Stimulated activated CD8-positive, alpha-beta memory T cell treated with anti-CD3 and anti-CD28 coated beads, Interleukin-15, amount 100 ng/mL, for 4 hours (primary cell): ENCODE measurements at places on chromosomes 12 and 14.

- no peak for DNase-seq
Measured at GRCh38 chr12:131701705-131702572, 9.0 kb upstream of the SFSWAP start.

GRCh38 chr12:88810806-88811205 is 230.5 kb upstream of the KITLG start:
- DNase-seq = no peak

DNA sequence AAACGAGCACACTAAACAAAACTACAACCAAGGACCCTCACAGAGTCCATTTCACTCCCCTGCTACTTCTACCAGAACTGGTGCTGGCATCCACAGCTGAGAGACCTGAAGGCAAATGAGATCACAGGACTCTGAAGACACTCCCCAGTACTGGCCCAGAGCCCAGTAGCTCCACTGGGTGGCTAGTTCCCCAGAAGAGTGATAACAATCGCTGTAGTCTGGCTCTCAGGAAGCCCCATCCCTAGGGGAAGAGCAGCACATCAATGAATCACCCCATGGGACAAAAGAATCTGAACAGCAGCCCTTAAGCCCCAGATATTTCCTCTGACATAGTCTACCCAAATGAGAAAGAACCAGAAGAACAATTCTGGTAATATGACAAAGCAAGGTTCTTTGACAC is 190.7 kb upstream of the BMP4 start:
- no peak for DNase-seq

DNA sequence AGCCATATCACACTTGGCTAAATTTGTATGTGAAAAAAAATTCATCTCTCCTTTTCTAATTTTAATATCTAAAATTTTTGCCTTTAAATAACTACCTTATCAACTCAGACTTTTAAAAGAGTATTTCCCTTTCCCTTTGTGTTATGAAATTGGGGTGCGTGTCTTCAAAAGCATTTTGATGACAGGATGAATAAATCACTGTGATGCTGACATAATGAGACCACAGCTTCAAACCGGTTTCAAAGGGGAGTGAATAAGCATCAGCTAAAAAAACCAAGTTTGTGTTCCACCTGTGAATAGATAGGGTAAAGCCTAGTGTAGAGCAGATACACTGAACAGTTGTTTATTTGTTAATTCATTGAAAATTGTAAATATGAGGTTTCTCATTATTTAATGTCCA is 85.0 kb downstream of the LGR5 start:
- no peak for DNase-seq

GRCh38 chr12:92574051-92574783 is 128.6 kb upstream of the PLEKHG7 start:
- DNase-seq = no peak

DNA sequence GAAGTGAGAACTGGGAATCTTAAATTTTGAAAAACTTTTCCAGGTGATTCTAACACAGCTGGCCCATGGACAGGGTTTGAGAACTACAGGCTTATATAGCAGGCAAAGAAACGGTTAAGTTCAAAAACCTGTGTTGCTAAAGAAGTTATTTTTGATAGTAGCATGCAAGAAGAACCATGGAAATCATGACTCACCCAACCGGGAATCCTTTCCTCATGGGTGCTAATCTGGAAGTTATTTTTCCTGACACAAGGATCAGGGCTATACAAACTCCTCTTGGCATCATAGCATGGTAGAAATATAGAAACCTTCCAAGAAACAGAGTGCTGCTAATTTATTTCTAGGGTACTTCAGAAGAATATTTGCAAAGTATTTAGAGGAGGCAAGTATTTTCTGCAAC is 588.7 kb downstream of the CCER1 start:
- no peak for DNase-seq

DNA sequence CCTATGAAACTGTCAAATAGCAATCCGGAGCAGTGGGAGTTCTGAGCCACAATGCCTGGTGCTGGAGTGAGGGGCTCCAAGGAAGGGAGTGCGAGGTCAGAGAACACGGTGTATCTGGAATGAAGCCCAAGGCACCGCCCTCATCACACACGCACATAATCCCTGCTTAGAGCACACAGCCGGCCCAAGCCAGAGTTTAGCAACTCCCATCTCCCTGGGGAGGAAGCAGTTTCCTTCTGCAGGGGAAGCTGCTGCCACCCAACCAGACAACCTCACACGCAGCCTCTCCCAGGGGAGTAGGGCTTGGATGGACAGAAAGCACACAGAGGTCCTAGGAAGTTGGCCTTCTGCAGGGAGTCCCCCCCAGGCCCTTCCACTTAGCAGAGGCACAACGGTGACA is 31.3 kb downstream of the ACTN1 start:
- no peak for DNase-seq

- no peak for DNase-seq
Measured at GRCh38 chr14:91119556-91120311, 5.9 kb downstream of the DGLUCY start.

DNA sequence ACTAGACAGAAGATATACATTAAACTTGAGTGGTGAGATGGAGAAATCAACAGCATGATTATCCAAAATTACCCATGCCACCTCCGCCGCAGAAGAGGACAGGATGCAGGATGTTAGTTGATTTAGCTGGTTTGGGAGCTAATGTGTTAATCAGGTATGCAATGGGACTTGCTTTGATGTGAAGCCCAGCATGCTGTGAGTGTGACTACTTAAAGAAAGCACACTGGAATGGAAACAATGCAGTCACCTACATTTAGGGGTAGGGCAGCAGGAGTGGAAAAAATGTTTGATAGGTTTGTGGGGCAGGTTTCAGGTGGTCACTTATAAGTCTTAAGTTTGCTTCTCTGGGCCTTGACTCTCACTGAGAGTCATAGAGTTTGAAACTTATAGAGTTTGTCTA is 170.0 kb upstream of the DAAM1 start:
- DNase-seq = no peak

GRCh38 chr14:28142400-28143015 is 624.1 kb upstream of the FOXG1 start:
- no peak for DNase-seq

DNA sequence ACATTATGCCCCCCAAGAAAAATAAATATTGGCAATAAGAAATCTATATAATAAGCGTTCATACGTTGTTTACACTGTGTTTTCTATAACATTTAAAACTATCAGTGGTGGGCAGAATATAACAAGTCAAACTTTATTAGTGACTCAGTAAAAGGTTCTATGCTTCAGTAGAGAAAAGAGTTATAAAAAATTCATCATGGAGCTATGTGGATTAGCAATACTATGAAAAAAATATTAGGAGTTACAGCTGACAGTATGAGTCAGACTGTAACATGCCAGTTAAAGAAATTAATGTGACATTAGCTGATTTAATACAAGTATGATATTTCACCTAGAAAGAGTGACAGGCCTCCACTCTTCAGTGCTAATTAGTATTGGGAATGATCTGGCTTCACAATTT is 125.1 kb upstream of the GARIN6 start:
- DNase-seq = no peak

- no peak for DNase-seq
Measured at GRCh38 chr12:9702255-9702654, 30.6 kb downstream of the CLECL1 start.

GRCh38 chr12:80712866-80713265 is 3.8 kb upstream of the MYF5 start:
- DNase-seq = no peak

GRCh38 chr14:71523630-71524319 is 408.5 kb upstream of the RGS6 start:
- DNase-seq = no peak

- DNase-seq = no peak
Measured at GRCh38 chr12:3947781-3948180, 74.6 kb upstream of the PARP11 start.

DNA sequence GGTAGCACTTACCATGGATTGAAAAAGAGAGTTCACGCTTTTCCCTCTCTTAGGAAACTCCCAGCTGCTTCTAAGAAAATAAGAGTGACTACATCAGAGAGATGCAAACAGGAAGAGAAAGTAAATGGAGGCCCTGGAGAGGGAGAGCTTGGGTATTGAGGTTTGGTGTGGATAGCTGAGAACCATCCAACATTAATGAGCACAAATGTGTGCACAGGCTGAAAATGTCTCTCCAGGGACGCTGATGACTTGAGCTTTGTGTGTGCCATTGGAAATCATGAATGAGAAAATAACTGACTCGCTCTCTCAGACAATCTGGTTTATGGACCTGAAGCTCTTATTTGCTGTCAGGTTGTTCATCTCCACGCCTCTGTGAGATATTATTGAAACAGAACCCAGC is 318.8 kb downstream of the NRXN3 start:
- DNase-seq = no peak

DNA sequence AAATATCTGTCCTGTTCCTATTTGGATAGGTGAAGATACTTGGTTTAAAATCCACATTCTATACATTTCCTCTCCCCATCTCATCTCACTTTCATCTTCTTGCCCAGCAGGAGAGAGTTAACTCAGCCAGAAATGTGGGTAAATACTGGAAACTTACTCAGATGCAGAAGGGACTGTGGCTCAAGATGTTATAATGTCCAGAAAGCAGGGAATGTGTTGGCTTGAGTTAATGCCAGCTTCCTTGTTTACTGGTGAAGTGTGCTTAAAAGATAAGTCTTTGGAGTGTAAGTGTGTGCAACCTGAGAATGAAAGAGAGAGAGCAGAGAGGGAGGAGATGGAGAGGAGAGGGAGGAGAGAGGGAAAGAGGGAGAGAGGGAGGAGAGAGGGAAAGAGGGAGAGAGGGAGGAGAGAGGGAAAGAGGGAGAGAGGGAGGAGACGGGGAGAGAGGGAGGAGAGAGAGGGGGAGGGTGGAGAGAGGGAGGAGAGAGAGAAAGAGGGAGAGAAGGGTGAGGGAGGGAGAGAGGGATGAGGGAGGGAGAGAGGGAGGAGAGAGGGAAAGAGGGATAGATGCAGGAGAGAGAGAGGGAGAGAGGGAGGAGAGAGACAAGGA is 22.0 kb upstream of the SNRPF start:
- DNase-seq = no peak

GRCh38 chr12:50932787-50933280 is 19.5 kb upstream of the HIGD1C start:
- no peak for DNase-seq

- no peak for DNase-seq
Measured at GRCh38 chr12:133222211-133222610, 13.5 kb downstream of the ANHX start.

DNA sequence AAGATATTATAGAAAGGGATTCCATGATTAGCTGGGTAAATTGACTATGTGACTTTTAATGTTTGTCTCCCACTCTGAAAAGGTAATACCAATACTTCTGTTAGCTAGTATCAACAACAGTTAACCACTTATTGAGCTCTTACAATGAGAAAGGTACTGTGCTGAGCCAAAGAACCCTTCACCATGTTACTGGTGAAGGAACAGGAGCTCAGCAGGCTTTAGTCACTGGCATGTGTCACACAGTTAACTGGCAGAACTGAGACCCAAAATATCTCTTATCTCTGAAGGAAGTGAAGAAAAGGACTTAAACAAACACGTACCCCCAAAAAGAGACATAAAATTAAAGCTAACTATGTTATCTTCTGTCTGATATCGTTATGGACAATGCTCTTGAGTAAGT is 170.6 kb downstream of the MED13L start:
- DNase-seq = no peak

GRCh38 chr12:121574025-121574424 is 6.8 kb downstream of the KDM2B start:
- no peak for DNase-seq

DNA sequence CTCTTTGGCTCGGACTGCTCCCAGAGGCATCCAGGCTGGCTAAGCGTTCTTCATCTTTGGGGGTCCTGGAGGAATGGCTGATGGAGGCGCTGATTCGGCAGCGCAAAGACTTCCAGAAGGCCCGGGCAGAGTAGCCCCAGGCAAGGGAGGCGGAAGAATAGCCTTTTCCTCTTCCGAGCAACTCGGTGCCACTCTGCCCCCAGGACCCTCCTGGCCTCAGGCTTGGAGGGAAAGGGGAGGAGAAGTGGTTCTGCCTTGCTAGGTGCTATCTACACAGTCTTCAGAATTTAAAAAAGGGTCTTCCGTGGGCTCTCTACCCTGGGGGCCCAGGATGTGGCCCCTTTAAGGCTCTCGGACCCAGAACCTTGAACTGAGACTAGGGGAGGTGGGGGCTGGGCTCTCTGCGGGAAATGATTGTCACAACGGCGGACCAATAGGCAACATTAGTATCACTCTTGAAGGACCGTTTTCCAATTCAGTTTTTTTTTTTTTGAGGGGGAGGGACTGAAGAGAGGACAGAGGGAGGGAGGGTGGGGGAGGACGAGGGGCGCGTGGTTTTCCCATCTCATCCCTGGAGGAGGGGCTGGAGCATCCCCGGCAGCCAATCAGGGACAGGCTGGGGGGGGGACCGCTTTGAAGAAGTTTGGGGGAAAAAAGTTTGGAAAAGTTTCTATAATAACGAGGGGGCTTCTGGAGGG is at the start of gene NFATC4:
TSS of gene NFATC4 (plus strand) at position 671 of the 698 bp plus-strand sequence. CDS start 157 bp downstream, outside the sequence.
- no peak for DNase-seq

GRCh38 chr14:101025131-101025530 is 121.6 kb upstream of the RTL1 start:
- DNase-seq = no peak

- DNase-seq = no peak
Measured at GRCh38 chr14:97523936-97524335, 726.8 kb downstream of the VRK1 start.

- no peak for DNase-seq
Measured at GRCh38 chr14:29355331-29355730, 572.3 kb downstream of the PRKD1 start.

DNA sequence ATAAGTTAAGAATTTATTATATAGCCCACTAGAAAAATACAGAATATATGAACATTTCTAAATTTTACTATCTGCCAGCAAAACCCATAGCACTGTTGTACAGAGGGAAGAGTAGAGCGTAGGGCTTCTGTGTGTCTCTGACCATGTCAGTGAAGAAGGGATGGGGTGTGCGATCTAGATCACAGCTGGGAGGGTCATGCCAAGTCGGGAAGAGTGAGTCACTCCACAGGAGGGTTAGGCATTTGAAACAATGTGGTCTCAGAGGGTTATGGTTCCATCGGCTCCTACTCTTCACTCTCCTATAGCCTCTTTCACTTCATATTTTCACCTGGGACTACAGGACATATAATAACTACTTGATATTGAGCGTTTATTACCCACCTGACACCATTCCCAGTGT is 185.1 kb upstream of the DDHD1 start:
- DNase-seq = no peak
